Right lung (tissue), 10 donors: ENCODE measurements at places on chromosomes 1 and 21. TPM values are rescaled to one million over a fixed set of nuclear protein-coding genes. Genes with fewer than 3 reads are reported as not detected.

DNA sequence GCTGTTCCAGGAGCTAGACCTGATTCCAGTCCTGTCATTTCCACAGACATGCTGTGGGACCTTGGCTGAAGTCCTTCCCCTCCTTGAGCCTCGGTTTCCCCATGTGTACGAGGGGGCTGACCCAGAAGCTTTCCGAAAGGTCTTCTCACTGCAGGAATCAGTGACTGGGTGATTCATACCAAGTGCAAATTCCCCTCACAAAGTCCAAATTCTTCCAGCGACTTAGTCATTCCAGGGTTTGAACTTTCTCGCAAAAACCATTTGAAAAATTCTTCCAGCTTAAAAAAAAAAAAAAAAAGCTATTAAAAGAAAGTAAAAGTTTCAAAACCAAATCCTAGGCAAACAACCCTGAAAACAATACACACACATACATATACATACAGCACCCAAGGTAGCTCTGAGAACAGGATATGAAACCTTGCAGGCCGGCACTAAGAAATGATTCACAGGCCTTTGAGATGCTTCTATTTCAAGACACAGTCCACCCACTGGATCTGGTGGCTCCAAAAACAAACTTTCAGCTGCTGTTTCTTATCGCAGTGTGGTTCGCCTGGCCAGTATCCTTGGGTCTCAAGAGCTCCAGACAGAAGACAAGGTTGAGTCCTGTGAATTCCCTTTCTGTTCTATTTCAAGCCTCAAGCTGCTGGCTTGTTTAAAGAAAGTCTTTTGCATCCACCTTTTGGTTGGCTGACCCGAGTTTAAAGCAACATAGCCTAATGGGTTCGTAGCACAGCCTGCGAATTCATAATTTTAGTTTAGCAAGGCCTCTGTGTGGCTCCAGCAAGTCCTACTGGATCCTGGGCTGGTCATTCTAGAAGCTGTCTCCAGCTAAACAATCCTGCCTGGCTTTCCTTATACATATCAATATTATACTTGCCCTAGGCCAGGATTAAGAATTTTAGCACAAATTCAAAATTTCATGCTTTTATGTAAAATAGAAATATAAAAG lies 18.0 kb upstream of the ID3 start:
- DNase-seq, result no peak

DNA sequence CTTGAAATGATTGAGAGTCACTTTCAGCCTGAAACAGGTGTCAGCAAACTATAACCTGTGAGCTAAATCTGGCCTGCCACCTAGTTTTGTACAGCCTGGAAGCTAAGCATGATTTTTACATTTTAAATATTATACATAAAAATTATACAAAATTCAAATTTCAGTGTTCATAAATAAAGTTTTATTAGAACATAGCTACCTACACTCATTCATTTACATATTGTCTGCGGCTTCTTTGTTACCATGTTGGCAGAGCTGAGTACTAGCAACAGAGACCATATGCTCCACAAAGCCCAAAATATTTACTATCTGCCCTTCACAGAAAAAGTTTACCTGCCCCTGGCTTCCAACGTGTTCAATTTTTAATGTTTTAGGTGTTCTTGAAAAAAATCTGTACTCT lies 8.0 kb upstream of the C1orf162 start:
- DNase-seq, result no peak

Gene KIRREL1
- 44.6 TPM for polyA plus RNA-seq

DNA sequence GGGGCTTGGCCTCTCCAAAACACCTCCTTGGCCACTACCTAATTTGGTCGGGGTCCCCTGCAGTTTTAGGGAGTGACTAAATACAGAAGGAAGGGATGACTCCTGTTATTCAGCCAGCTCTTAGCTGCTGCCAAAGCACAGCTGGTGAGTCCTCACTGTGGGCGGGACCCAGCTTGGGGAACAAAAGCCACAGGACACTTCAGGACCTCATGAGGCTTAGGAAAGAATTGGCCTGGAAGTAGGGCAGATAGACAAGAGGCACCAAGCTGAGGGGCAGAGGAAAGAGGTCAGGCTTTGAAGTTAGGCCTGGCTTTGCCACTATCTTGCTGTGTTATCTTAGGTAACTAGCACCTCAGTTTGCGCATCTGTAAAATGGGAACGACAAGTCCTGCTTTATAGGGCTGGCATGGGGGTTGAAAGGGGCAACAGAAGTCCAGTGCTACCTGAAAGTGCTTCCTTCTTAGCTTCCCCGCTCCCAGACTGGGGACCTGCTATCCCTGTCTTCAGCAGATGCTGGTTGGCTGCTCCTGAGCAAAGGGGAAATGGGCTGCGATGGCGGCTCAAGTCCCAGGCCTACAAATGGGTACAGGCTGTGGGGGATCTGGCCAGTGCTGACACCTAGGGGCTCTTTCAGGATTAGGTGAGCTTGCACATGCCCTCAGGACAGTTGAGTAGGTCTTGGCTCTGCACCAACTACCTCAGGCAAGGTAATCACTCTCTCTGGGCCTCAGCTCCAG lies 15.7 kb downstream of the IFI6 start:
- no peak for DNase-seq

GRCh38 chr1:39418236-39418635 lies 73.2 kb upstream of the BMP8A start:
- DNase-seq, result no peak

- no peak for DNase-seq
These were observed 88.1 kb upstream of the HIVEP3 start for GRCh38 chr1:42006836-42007235.

Gene UCK2
- polyA plus RNA-seq, result 22.6 TPM
